ENCODE measurements at places on chromosomes 2 and 18.

GRCh38 chr2:195533771-195534642, 123.0 kb upstream of the SLC39A10 start:
- DNase-seq, result no peak

DNA sequence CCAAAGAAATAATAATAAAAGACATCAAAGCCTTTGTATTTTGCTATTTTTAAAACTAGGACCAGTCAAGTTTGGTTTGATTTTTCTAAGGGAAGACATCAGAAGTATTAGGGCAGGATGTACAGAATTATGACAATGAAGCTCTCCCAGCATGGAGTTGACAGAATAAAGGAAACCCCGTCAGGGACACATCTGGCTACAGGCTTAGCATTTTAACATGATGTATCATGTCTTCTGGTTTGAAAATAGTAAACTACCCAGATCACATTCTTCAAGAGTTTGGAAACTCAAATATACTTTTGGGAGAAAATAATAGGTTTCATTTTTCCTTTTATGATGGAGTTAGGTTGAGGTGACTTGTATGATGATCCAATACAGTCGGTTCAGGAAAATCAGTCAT, 552.0 kb upstream of the CDH2 start:
- no peak for DNase-seq

GRCh38 chr2:215171796-215172195, 33.4 kb upstream of the ABCA12 start:
- DNase-seq, result no peak

DNA sequence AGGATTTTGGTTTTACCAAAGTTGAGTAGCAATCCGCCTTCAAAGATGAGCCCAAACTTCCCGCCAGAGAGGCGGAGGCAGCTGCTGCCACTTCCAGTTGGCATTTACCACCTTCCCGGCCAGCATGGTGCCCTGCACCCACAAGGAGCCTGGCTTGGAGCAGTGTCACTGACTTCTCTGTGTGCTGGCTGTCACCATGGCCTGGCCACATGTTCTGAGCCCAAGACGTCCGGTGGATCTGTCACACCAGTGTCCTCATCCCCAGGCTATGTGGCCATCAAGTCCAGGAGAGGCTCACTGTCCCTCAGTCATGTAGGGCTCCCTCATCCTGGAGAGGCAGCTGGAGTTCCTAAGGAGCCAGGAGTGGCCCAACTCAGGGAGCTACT, 100.6 kb downstream of the ACKR3 start:
- no peak for DNase-seq

DNA sequence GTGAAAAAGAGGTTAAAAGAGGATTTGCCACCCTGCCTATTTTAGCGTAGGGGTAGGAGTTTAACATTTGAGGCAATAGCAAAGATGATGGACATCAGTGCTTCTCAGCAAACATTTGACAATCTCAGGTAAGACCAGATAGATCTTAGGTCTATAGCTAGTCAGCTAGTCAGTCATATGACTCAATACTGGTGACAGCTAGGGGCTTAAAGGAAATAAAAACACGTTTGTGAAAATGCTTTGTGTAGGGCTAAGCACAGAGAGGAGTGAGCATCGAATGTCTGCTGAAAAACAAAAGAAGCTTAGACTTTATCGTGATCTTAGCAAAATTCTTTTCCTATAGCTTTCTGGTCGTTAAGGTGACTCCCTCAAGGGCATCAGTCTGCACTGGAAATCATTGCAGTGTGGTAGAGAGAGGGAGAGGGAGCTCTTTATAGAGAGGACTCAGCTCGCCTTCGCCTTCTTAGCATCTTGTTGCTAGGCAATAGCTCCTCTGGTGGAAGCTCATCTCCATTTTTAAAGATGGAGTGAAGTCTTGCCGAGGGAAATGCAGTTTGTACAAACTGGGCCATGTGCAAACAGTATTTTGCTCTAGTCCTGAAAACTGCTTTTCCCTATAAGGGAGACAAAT, 62.8 kb upstream of the SLC38A11 start:
- DNase-seq, result no peak

DNA sequence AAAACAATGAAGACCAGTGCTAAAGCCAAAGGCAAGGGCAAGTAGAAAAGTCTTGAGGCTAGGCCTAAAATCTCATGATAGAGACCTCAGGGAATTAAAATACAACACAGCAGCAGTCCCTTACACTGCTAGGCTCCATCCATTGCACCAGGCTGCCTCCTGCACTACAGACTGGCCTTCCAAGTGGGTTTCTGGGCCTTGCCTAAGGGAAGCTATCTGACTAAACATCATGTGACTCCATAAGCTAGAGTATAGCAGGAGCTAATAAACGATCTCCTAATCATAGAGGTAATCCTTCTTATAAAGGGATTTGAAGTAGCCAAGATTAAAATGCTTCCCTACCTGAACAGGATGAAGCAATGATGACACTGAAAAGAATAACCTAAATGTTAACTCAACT, 77.6 kb upstream of the NFU1 start:
- no peak for DNase-seq

GRCh38 chr2:199163613-199164458, 293.9 kb downstream of the SATB2 start:
- no peak for DNase-seq

DNA sequence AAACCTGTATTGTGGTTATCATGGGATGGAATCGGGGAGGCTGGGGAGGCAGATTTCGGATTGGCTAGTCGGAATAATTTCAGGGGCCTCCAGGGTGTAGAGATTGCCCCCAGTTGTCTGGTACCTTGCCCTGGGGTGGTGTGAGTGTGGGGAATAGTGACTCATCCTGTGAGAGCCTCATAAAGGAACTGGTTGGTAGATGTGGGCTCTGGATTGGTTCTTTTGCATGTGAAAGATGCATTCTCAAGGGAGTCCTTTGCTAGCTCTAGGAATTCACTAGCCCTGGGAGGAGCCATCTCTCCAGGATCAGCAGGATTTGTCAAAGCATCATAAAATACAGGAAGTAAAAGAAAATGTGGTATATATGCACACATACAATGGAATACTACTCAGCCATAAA, 331.6 kb downstream of the SETBP1 start:
- no peak for DNase-seq

GRCh38 chr18:25724121-25724520, 366.3 kb downstream of the SS18 start:
- no peak for DNase-seq

- no peak for DNase-seq
These were observed 676 bp downstream of the KLHL23 start for GRCh38 chr2:169734169-169734847.

DNA sequence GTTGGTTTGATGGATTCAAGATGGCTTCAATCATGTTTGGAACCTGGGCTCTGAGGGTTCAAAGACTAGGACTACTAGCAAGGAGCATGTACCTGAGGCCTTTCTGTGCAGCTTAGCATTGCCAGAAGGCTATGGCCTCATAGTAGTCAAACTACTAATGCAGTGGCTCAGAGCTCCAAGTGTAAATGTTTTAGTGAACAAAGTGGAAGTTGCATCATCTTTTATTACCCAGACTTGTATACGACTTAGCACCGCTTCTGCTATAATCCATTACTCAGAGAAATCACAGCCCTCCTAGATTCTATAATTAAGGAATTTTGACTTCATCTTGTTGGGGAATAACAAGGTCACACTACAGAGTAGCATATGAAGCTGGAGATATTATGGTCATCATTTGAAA, 210.5 kb downstream of the ERBB4 start:
- DNase-seq, result no peak

DNA sequence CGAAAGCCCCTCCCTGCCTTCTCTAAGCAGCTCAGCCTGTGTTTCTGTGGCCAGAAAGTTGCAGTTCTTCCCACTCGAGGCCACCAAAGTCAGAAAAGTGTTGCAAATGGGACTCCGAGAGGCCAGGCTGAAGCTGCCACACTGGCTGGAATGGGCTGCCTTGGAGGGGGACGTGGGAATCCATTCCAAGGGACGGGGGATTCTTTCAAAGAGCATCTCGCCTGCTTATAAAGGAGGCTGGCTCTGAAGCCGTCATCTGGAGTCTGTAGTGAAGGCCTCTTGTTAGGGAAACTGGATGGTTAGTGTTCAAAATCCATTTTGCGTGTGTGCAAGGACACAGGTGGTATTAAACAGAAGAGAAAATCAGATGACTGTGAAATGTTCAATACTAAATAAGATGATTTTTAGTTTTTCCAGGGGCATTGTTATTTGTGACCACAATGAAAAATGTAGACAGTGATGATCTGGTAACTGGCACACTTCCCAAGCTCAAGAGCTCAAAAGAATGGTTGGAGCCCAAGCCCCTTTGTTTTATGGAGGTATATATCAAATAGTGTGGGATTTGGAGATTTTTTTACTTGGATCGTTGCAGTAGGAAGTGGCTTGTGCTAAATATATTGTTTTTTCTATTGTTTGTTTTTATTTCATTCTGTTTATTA, 782 bp downstream of the FAM228B start:
- peak; percentile 39 for DNase-seq

GRCh38 chr18:55136258-55136657, 177.0 kb upstream of the CCDC68 start:
- DNase-seq, result no peak

DNA sequence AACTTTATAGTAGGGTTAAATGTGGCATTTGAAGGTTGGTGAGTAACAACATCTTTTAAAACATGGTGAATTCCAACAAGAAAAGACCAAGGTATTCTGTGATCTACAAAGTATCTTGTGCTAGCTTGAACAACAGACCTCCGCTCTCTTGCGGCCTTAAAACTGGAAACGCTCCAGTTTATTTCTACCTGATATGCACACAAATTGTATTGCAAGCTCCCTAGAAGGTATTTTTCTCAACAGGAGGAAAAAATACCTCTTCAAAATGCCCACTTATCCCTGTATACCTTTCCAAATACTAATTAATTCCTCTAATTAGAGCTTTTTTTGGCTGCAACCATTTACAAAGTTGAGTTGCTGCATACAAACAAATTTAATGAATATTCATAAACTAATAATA, 69.5 kb downstream of the KCNH7 start:
- peak; percentile 89 for DNase-seq

GRCh38 chr2:3270095-3270478, 107.5 kb downstream of the EIPR1 start:
- DNase-seq, result no peak

- DNase-seq, result no peak
These were observed 9.6 kb downstream of the CROCC2 start for GRCh38 chr2:240915526-240916341.

- DNase-seq, result no peak
These were observed 630 bp downstream of the PPM1G start for GRCh38 chr2:27408601-27409320.

- no peak for DNase-seq
These were observed 237.0 kb upstream of the FOSL2 start for GRCh38 chr2:28155627-28156026.

GRCh38 chr2:231486851-231487596, 22.7 kb upstream of the NCL start:
- no peak for DNase-seq

DNA sequence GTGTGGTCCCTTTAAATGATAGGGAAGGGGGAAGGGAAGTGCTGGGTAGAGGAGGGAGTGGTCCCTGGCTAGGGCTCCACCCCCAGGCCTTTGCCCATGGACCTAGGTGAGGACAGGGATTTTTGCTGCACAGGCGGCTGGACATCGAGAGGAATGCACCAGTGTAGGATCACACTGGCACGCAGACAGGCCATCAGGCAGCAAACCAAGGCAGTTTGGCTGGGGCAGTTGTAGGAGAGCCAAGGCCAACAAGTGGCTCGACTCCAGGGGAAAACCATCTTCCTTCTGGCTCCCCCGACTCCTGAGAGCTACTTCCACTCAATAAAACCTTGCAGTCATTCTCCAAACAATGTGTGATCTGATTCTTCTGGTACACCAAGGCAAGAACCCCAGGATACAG, 402.0 kb upstream of the LRRTM1 start:
- DNase-seq, result no peak

- no peak for DNase-seq
These were observed 143.8 kb upstream of the ARL4C start for GRCh38 chr2:234640657-234641056.

DNA sequence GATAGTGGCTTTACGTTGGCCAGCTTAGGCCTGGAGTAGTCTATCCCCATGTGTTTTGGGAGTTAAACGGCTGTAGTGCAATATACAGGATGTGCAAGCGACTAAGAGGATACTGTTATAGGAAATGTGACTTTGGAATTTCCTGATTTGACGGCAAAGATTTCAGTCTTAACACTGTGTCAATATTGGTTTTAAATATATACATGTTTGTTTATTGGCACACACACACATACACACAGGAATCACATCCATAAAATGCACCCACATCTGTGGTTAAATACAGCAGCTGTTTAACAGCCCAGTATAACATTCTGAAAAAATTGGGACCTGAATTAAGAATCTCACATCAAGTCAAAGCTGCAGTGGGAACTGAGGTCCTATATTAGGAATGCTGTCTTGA, 347.1 kb downstream of the TXNL1 start:
- DNase-seq, result no peak

DNA sequence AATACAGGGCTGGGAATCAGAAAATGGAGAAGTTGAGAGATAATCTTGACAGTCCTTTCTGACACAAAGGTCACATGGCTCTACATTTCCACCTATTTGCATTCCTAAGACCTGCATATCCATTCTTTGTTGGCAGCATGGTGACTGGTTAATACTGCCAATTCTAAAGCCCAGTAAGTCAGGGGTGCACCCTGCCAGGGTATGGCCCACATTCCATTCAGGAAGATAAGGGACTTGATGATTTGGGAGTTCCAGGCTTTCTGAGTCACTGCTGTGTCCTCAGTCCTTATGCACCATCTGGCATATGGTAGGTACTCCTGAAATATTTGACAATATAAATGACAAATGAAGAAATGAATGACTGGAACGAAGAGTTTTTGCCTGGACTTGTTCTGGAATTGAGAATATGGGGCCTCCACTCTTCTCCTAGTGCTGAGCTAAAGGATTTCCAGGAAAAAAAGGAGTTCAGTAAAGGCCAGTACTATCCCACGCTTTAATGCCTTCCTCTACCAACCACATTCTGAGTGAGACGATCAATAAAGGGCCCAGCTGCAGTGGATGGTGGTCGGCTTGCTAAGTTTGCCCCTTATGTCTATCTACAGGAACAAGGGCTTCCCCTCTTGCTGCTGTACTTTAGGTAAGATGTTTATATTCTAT, 31.7 kb upstream of the EIF2AK3 start:
- no peak for DNase-seq

- no peak for DNase-seq
These were observed 57.6 kb downstream of the RPL37A start for GRCh38 chr2:216556202-216556601.

DNA sequence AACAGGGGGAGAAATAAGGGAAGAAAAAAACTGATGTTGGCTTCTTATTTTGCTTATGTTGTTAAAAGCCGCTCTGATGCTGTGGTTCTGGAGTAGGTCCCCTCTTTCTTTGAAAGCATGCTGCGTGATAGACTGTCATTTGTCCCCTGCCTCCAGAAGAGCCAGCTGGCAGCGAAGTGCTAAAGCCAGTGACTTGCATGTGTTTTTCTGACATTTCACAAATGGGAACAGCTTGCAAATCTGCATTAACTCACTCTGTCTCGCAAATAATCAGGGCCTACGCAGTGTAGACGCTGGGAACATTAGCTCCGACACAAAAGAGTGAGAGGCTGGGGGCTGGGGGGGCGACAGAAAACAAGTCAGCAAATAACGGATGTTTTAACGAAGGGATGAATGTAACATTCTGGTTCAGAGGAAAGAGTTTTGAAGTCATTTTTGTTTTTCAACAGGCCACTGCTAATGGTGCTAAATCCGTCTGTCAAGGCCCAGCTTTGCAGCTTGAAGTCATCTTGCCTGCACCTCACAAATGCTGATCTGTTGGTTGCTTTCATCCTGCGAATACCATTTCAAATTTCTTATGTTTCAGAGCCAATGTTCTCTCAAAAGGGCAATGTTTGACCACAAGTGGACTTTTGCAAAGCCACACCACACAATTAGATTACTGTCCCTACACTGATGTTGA, 68.8 kb upstream of the PIK3C3 start:
- no peak for DNase-seq

GRCh38 chr2:241636182-241637017, 558 bp downstream of the THAP4 start:
- no peak for DNase-seq
